Psoas muscle (tissue), 8 donors: ENCODE measurements at places on chromosomes 11 and 22. TPM values are rescaled to one million over a fixed set of nuclear protein-coding genes. Genes with fewer than 3 reads are reported as not detected.

GRCh38 chr11:92556431-92556830 is 331.8 kb downstream of the FAT3 start:
- H3K36me3 ChIP-seq, result no peaks in the 10 kb centered on the region
- no peaks in the 10 kb centered on the region for H3K4me1 ChIP-seq
- H3K4me3 ChIP-seq, result no peak overlapping the region
- no peak overlapping the region for H3K27ac ChIP-seq
- H3K27me3 ChIP-seq, result no peaks in the 10 kb centered on the region

GRCh38 chr11:6356503-6357055 is 33.7 kb upstream of the SMPD1 start:
- no peak overlapping the region for H3K27ac ChIP-seq
- H3K36me3 ChIP-seq, result no peaks in the 10 kb centered on the region
- DNase-seq, result no peak
- no peaks in the 10 kb centered on the region for H3K4me1 ChIP-seq
- H3K27me3 ChIP-seq, result no peaks in the 10 kb centered on the region

GRCh38 chr22:36326178-36327161 is 61.3 kb downstream of the MYH9 start:
- no peaks in the 10 kb centered on the region for H3K36me3 ChIP-seq
- H3K27me3 ChIP-seq, result no peaks in the 10 kb centered on the region
- DNase-seq, result no peak

- no peak for DNase-seq
- H3K36me3 ChIP-seq, result no peaks in the 10 kb centered on the region
- no peaks in the 10 kb centered on the region for H3K27me3 ChIP-seq
- no peak overlapping the region for H3K27ac ChIP-seq
Measured at GRCh38 chr11:119196833-119197483, 9.2 kb upstream of the CBL start.

GRCh38 chr22:27238935-27239510 is 562.5 kb downstream of the MN1 start:
- no peaks in the 10 kb centered on the region for H3K4me1 ChIP-seq
- H3K4me3 ChIP-seq, result no peak overlapping the region
- no peaks in the 10 kb centered on the region for H3K27me3 ChIP-seq

GRCh38 chr11:130471731-130472433 is 23.4 kb downstream of the ADAMTS15 start:
- no peak for DNase-seq
- H3K36me3 ChIP-seq, result peaks cover 5% of the 10 kb centered on the region
- H3K27me3 ChIP-seq, result no peaks in the 10 kb centered on the region
- no peak overlapping the region for H3K4me3 ChIP-seq
- H3K27ac ChIP-seq, result no peak overlapping the region
- no peaks in the 10 kb centered on the region for H3K4me1 ChIP-seq

DNA sequence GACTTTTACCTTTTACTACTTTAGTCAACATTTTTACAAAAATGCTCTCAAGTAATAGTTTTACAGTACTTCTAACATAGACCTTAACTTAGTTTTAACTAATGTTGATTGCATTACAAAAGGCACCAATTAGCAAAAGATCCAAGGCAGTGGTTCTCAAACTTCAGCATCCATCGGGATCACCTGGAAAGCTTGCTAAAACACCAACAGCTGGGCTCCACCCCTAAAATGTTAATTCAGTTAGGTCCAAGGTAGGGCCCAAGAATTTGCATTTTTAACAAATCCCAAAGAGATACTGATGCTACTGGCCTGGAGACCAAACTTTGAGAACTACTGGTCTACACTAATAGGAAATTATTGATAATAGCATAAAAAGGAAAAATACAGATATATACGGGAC is 5.9 kb downstream of the MTMR2 start:
- H3K4me3 ChIP-seq, result no peak overlapping the region
- no peaks in the 10 kb centered on the region for H3K36me3 ChIP-seq
- DNase-seq, result no peak
- H3K27ac ChIP-seq, result peak overlapping the region; percentile 26
- peaks cover 26% of the 10 kb centered on the region for H3K4me1 ChIP-seq
- H3K27me3 ChIP-seq, result no peaks in the 10 kb centered on the region

DNA sequence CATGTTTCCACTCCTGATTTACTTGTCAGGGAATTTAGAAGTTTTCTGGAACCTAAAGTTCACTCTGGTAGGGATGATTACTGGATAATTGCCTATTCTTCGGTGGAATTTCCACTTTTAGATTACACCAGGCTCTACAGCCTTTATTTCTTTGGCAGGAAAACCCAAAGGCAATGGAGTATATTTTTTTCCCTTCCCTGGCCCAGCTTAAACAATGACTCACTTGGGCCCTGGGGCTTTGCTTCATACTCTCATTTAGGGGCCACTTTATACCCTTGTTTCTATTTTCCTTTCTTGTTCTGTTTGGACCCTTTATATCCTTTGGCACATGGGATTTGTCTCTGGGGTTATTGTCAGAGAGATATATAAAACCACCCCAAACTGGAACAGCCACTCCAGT is 114.7 kb downstream of the CSTPP1 start:
- H3K27me3 ChIP-seq, result no peaks in the 10 kb centered on the region
- no peak overlapping the region for H3K27ac ChIP-seq

F2 gene
- total RNA-seq, result 0.16 TPM

ZP1 gene
- total RNA-seq, result not detected

DNAJB7 gene
- total RNA-seq, result not detected

CYP2D6 gene
- total RNA-seq, result not detected

SMIM35 gene
- not detected for total RNA-seq

JHY gene
- 0.30 TPM for total RNA-seq
